GDM1 (cell line): ENCODE measurements at places on chromosomes 13 and 19.

DNA sequence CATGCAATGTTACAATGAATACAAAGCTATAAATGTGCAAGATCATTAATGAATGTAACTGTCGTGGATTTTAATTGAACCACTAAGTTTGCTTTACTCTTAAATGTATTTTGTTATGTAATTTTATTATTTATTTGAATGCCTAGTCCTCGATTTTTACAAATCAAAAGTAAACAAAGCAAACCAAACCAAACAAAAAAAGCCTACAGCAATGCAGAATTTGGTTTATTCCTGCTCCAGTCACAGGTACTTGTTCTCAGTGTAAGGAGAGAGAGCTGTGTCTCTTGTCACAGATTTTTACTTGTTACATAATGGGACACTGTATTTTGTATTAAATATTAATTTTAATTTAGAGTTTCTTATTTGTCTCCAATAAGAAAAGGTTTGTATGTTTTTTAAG, 584.3 kb upstream of the SLITRK6 start:
- no peak for DNase-seq

- DNase-seq: no peak
Observed at GRCh38 chr19:16216744-16217670, 19.3 kb downstream of the AP1M1 start.

GRCh38 chr19:17575871-17576757, 20.7 kb downstream of the COLGALT1 start:
- no peak for DNase-seq

GRCh38 chr19:13102666-13103580, at the start of gene LYL1:
LYL1 (minus strand) TSS chr19:13102858; CDS start chr19:13101171, 1,687 bp downstream.
- DNase-seq: peak; percentile 97

GRCh38 chr13:109768176-109768575, 18.2 kb downstream of the IRS2 start:
- no peak for DNase-seq

- no peak for DNase-seq
Observed at GRCh38 chr13:46012404-46012803, 40.1 kb downstream of the ZC3H13 start.

DNA sequence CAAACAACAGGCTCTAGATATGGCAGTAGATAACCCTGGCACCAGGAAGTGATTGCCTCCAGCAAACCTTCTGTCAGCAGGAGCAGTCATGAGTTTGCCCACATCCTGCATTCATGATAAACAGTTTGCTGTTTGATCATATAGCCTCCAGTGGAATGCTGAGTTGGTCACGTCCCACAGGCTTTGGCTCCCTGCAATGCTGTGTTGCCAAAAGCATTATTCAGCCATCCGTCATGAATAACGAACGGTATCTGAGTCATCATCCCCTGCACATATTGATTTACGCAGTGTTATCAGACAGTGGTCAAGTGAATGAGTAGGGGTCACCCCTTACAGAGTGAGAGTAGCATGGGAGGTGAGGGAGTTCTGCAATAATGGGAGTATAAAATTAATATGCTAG, 21.9 kb upstream of the ZNF432 start:
- DNase-seq: no peak

DNA sequence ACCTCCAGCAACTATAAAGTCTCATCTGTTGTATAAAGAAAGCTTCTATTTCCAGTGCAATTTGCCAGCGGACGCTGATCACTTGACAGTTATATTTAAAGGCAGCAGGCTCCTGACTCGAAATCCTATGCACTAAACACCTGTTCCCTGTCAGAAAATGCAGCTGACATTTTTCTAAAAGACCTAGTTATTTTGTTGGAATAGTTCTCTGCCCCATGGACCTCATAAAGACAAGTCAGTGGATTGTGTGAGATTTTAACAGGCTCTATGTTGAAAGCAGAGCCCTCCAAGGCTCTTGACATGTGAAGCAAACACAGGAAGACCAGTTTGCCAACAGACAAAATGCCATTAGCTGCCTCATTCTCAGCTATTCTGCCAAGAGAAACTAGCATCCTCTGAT, 304.7 kb upstream of the KLF12 start:
- no peak for DNase-seq

GRCh38 chr19:53057904-53058580, 13.5 kb downstream of the ERVV-2 start:
- DNase-seq: no peak

GRCh38 chr19:7611541-7612279, 16.0 kb downstream of the CAMSAP3 start:
- no peak for DNase-seq

DNA sequence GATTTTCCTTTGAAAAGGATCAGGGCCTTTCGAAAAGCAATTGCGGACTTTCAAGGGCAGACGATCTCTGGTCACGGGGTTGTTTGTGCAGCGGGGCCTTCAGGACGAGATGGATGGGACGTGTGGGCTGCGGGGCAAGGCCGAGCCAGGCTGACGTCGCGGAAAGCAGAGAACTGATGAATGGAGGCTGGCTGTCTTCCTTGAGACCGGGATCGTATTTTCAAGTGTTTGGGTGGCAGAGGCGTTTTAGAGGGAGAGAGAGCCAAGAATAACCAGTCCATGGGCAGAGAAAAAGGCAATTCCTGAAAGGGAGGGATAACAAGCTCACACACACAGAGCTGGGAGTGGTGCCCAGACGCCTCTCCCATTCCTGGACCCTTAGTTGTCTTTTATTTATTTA, 138.9 kb upstream of the USP29 start:
- no peak for DNase-seq

DNA sequence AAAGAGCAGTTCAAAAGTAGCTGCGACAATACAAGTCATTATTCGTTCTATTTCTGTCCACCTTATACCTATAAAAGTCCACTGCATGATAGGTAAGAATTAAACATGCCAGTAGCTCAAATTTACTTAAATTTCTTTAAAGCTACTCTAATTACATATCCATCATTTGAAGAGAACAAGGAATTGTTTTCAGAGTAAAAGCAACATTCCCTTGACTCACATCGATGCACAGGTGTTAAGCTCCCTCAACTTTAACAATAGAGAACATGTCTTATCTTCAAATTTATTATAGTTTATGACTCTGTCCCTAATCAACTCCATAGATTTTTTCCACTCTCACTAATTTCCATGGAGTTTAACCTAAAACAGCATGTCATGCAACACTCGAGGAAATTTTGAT, 157.5 kb upstream of the ATXN8OS start:
- DNase-seq: no peak

GRCh38 chr13:20426766-20427448, 98.8 kb downstream of the CRYL1 start:
- no peak for DNase-seq

DNA sequence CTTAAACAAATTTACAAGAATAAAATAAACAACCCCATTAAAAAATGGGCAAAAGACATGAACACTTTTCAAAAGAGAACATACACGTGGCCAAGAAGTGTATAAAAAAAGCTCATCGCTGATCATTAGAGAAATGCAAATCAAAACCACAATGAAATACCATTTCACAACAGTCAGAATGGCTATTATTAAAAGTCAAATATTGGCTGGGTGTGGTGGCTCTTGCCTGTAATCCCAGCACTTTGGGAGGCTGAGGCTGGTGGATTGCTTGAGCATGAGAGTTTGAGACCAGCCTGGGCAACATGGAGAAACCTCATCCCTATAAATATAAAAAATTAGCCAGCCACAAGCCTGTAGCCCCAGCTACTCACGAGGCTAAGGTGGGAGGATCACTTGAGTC, 89.9 kb downstream of the UBL3 start:
- DNase-seq: no peak

- DNase-seq: no peak
Observed at GRCh38 chr13:45615501-45616101, at the start of gene ERICH6B. ERICH6B (minus strand) TSS chr13:45615739; CDS start chr13:45597005, 18,734 bp downstream.

GRCh38 chr13:112441779-112442310, 65.7 kb downstream of the SPACA7 start:
- DNase-seq: no peak

GRCh38 chr13:32881777-32882145, 134.5 kb upstream of the KL start:
- no peak for DNase-seq

- DNase-seq: no peak
Observed at GRCh38 chr19:51116736-51117286, 7.9 kb upstream of the SIGLEC9 start.

- DNase-seq: no peak
Observed at GRCh38 chr19:14127929-14128509, 8.4 kb downstream of the ASF1B start.

DNA sequence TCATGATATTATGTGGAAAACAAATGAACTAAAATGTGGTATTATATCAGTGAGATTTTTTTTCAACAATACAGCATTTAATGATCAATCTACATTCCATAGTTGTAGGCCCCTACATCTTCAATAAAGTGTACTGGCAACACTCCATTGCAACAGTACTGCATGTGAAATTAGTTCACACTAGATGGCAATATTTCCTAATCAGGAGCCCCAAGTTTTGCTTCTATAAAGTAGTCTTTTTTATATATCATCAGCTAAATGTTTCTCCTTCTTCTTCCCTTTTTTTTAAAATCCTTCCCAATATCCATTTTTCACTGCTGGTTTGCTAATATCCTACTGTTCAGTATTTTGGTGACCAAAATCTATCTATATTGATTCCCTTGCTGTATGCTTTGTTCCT, 528.3 kb upstream of the ATXN8OS start:
- DNase-seq: no peak

GRCh38 chr19:49389406-49389805, 1.4 kb downstream of the KASH5 start:
- no peak for DNase-seq

GRCh38 chr13:75224053-75224742, 257.8 kb downstream of the TBC1D4 start:
- no peak for DNase-seq

DNA sequence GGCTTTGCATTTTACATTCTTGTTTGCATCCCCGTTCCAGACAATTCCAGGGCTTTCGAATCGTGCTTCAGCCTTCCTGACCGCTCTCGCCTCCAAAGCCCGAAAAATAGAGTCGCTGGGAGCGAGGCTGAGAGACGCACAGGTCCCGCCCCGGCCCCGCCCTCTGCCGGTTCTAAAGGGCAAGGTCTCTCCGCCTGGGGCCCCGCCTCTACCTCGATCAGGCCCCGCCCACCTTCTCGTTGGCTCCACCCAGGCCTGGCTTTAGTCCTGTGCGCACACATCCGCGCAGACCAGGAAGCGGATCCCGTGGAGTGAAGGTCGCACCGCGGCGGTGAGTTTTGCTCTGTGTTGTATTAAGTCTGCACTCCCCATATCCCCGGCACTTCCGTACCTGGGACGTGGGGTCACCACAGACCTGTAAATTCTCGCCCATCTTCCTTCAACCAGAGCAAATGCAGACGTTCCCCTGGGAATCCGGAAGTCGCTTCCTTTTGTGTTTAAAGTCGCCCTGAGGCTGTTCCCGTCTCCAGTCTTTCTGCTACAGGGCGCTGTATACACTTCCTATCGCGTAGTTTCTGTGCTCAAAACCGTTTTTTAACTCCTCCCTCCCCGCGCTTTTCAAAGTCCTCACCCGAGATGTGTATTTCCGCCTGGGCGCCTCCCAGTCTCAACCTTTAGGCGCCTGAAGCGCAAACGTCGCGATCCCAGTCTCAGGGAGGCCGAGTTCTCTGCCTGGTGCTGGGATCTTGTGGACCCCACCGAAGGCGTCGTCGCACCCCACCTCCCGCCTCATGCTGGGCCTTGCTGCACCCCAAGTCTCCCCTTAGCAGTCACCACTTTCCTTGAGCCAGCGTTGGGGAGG, at the start of gene ZNF701:
Gene ZNF701 (plus strand): TSS at position 288 of the 862 bp plus-strand sequence. CDS start 3,861 bp downstream, outside the sequence.
- DNase-seq: peak; percentile 80

- DNase-seq: no peak
Observed at GRCh38 chr13:29845440-29846056, 4.9 kb downstream of the UBL3 start.

DNA sequence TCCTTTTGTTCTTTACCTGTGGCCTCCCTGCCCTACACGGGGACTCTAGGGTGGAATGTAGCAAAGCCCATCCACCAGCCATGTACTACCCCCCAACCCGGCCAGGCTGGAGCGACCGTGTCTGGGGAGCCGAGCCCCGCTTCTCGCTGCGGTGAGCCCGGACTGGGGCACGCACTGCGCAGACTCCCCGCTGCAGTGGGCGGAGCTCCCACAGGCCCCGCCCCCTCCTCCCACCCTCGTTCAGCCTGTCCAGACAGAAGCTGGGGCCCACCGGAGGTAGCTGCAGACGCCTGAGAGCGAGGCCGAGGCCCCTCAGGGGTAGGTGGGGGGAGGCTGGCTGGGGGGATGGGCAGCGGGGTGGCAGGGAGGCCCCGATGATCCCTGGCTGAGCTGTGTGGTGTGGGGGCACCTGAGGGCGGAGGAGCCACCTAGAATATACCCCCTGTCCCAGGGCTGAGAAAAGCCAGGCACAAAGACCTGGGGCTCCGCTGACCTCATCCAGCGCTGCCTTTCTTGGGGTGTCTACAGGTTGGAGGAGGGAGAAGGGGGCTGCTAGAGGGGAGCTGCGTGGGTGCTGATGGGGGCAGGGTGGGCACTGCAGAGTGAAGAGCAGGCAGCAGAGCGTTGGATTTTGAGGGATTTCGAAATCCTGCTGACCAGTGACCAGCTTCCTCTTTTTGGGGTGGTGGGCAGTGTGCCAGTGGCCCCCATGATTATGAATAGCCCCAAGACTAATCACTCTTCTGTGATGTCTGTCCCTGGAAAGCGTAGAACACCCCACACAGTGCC, 17.3 kb downstream of the PLD3 start:
- no peak for DNase-seq

GRCh38 chr19:48284896-48285295, 15.0 kb downstream of the ZNF114 start:
- no peak for DNase-seq

DNA sequence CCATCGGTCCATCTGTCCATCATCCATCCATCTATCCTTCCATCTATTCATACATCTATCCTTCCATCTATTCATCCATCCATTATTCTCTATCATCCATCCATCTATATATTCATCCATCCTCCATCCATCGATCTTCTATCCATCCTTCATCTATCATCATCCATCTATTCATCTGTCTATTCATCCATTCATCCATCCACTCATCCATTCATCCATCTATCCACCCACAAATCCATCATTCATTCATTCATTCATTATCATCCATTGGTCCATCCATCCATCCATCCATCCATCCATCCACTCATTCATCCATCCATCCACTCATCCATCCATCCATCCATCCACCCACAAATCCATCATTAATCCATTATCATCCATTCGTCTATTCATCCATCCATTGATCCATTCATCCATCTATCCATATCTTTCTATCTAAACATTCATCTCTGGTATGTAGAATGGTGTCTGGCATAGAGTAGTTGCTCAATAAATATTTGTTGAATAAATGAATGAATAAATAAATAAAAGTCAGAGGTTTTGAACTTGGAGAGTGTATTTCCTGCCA, 36.6 kb downstream of the ZNF536 start:
- no peak for DNase-seq
